ENCODE measurements at places on chromosomes 1 and 21.

- no peak for DNase-seq
Observed at GRCh38 chr1:231196728-231197127, 34.9 kb downstream of the TRIM67 start.

- no peak for DNase-seq
Observed at GRCh38 chr1:180901076-180901990, 11.4 kb upstream of the KIAA1614 start.

GRCh38 chr1:181317261-181317930 is 165.9 kb upstream of the CACNA1E start:
- DNase-seq, result no peak

- DNase-seq, result no peak
Observed at GRCh38 chr1:29256979-29257804, 20.9 kb downstream of the PTPRU start.

GRCh38 chr1:112388436-112388835 is 7.6 kb upstream of the CTTNBP2NL start:
- DNase-seq, result no peak

DNA sequence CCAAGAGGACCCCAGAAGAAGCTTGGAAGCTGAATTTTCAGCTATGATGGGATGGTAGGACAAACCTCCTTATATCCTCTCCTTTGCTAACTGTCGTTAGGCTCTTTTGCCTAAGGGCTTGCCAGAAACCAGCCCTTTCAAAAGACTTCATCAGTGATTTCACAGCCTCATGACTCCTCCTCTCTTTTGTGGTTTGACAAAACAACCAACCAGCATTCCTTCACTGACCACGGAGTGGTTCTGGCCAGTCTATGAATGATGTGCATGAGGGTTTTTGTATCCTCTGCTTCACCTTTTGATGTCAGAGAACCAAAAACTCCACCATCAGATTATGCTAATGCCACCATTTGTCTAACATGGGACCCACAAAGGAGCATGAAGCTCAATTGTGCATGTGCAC is 116.9 kb upstream of the COA6 start:
- DNase-seq, result no peak

GRCh38 chr1:83499998-83500397 is 498.9 kb downstream of the TTLL7 start:
- no peak for DNase-seq

DNA sequence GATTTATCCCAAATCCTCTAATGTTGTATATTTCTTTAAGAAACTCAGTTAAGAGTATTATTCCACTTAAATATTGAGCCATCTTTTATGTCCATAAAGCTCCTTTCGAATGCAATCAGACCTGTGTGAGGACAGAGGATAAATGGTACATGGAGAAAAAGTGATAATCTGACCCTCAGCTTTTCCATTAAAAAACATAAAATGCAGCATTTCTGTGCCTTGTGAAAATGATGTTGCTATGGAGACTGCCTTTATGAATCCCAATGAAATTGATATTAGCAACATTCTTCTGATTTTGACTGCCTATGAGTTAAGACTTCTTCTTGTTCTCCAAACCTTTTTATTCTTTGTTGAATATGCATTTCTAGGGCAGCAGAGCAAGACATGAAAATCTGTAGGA is 44.1 kb upstream of the CYYR1 start:
- DNase-seq, result no peak

DNA sequence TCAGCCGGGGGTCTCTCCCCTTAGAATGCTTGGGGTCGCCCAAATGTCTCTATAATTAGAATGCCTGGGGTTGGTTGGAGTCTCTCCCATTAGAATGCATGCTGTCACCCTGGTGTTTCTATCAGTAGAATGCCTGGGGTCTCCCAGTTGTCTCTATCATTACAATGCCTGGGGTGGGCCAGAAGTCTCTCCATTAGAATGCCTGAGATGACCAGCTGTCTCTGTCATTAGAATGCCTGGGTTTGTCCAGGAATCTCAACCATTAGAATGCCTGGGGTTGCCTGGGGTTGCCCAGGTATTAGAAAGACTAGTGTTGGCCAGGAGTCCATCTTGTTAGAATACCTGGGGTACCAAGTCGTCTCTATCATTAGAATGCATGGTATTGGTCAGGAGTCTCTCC is 51.6 kb downstream of the RNF187 start:
- DNase-seq, result no peak

- no peak for DNase-seq
Observed at GRCh38 chr1:221347706-221348105, 394.2 kb downstream of the DUSP10 start.

GRCh38 chr1:2044510-2045319 is 5.5 kb upstream of the PRKCZ start:
- DNase-seq, result peak; percentile 58

- DNase-seq, result no peak
Observed at GRCh38 chr1:238438311-238439270, 547.9 kb upstream of the ZP4 start.

GRCh38 chr1:145983206-145983675 is 13.1 kb downstream of the TXNIP start:
- no peak for DNase-seq

DNA sequence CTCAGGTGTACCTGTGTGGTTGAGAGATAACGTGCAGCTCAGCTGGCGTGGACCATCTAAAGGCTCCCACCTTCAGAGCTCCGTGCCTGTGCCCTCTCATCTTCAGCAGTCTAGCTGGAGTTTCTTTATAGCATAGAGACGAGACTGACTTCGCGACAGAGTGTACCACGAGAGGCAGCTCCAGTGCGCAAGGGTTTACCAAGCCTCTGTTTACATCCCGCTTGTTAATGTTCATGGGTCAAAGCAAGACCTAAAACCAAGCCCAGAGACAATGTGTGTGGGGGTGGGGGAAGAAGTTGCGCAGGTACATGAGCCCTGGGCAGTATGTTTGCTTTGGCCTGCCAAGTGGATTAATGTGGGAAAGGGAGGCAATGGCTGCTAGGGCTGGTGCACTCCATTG is 15.6 kb downstream of the RHOU start:
- DNase-seq, result no peak

- DNase-seq, result no peak
Observed at GRCh38 chr1:37032660-37033354, 1.5 kb downstream of the GRIK3 start.

DNA sequence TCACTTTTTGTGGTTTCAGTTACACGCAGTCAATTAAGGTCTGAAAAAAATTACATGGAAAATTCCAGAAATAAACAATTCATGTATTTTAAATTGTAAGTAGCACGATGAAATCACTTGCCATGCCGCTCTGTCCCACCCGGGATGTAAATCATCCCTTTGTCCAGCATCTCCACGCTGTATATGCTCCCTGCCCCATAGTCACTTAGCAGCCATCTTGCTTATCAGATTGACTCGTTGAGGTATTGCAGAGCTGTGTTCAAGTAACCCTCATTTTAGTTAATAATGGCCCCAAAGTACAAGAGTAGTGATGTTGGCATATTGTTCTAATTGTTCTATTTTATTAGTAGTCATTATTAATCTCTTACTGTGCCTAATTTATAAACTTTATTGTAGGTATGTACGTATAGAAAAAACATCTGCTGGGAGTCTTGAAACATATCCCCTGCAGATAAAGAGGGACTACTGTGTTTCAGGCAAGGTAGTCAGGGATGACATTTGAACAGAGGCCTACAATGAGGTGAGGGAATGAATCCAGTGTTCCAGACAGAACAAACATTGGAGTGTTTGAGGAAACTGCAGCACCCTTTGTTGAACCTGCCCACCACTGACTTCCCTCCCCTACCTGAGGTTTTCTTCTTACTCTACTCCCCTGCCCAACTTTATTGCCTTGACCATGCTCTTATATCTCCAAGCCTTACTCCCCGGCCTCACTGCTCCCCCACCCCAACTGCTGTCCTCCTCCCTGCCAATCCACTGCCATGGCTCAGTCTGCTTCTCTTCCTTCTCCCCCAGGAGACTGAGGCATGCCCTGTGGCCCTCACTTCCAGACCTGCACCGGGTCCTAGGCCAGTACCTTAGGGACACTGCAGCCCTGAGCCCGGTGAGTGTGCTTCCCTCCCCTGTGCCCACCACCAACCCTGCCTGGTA is 7.1 kb upstream of the CDC20 start:
- DNase-seq, result no peak

- DNase-seq, result peak; percentile 48
Observed at GRCh38 chr21:31354604-31355443, 10.8 kb upstream of the TIAM1 start.
